ENCODE measurements at places on chromosomes 4 and X.

GRCh38 chr4:12724510-12724909 lies 759.6 kb downstream of the RAB28 start:
- no peak for DNase-seq

DNA sequence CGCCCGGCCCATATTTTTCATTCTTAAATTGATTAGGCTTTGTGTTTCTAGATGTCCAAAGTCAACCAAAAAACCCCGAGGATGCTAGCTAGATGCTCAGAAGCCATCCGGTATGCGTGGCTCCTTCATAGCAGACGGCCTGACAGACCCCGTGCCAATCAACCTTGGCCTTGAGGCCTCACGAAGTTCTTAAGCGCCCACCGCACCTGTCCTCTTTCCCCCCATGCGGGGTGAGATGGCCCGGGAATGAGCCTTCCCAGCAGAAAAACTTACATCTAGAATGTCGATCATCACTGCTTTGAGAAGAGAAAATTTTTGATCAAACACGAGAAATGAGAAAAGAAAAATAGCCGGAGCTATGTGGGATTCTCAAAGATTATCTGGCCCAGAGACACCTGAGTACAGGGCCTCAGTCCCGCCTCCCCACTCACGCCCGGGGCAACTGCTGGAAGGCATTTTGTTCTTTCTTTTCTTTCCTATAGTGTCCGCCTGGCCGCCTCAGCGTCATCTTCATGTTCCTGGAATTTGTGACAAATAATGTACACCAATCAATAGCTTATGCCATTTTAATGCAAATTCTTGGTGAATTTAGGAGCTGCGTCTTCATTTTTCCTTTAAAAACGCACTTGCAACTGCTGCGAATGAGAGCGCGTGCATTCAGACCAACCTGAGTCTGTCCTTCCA lies 1.6 kb upstream of the NAT8L start:
- no peak for DNase-seq

DNA sequence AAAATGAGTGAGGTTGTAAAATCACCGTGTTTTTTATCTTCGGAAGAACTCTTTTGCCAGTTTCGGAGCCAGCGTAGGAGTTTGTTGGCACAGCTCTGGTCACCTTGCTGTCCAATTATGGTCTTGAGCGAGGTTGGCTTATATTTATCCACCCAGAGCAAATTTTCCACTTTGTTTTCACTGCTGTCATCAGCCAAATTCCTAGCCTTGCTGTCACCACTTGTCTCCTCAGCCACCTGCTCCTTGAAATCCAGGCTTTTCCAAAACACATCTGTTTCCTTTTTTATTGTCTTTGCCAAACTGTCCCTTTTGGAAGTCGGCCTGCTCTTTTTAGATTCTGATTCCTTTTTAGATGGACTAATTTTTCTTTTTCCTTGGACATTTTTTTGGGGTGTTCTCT lies 57.6 kb downstream of the RFC1 start:
- DNase-seq, result no peak

DNA sequence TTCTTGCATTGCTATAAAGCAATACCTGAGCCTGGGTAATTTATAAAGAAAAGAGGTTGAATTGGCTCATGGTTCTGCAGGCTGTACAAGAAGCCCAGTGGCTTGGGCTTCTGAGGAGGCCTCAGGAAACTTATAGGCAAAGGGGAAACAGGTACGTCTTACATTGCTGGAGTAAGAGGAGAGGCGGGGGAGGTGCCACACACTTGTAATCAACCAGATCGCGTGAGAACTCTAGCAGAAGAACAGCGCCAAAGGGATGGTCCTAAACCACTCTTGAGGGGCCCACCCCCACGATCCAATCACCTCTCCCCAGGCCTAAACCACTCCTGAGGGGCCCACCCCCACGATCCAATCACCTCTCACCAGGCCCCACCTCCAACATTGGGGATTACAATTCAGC lies 50.6 kb upstream of the SHOX start:
- DNase-seq, result no peak

- no peak for DNase-seq
These were observed 186.4 kb upstream of the NDST3 start for GRCh38 chr4:117847849-117848248.

DNA sequence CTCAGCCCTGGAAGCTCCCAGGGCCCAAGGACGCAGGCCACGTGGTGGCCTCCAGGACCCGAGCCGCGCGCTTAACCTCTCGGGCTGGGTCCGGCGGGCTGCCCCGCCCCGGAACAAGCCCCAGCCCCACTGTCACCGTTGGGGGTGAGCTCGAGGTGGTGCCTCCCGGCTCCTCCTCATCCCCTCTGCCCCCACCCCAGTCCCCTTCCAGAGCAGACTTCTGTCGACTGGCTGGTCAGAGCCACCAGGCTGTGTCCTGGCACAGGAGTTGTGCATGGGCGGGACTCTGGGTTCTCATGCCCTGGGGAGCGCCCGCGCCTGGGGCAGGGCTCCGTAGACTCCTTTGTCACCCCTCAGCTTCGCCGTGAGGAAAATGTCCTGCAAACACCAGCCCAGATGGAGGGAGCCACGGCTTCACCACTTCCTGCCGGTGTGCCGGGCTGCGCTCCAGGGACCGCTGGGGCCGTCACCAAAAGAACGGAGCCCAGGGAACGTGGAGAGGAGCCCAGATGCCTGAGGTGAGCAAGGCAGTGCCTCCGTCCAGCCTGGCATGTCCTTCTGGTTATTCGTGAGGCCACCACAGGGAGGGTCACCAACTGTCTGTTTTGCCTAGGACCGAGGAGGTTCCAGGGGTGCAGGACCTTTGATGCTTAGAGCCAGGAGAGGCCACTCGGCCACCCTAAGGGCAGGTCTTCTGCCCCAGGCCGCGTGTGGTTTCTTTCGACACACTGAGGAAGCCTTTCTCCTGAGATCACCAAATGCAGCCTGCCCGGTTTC lies 7.1 kb upstream of the RGS12 start:
- DNase-seq, result no peak

DNA sequence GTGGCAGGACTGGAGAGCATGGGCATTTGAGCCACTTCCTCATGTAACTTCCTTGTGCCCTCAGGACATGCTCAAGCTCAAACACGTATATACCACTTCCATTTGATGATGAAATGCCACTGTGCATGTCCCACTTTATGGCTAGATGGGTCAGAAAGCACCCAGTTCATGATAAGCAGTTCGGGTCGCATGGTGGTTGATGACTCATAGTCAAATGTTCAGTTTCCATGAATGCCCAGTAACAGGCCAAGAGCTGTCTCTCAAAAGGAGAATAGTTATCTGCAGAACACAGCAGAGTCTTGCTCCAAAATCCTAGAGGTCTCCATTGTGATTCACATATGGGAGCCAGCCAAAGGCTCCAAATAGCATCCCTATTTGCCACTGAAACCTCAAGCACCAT lies 48.9 kb upstream of the SPIN3 start:
- DNase-seq, result no peak

DNA sequence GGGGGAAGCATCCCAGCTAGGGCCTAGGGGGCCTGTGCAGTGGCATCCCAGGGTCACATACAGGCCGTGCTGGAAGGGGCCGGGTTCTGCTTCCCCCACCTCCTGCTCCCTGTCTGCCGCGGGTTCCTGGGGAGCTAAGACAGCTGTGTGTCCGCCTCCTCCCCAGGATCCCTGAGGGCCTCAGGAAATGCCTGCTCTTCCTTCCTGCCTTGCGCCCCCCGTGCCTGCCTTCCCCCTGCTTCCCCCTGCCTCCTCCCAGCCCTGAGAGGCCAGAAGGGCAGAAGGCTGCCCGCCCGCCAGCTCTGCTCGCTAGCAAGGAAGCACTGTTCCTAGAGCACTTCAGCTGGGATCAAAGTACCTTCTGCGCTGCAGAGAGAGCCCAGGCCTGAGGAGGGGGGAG lies 2.9 kb upstream of the BGN start:
- no peak for DNase-seq

GRCh38 chrX:152878976-152879755 lies 18.7 kb upstream of the ZNF185 start:
- no peak for DNase-seq

DNA sequence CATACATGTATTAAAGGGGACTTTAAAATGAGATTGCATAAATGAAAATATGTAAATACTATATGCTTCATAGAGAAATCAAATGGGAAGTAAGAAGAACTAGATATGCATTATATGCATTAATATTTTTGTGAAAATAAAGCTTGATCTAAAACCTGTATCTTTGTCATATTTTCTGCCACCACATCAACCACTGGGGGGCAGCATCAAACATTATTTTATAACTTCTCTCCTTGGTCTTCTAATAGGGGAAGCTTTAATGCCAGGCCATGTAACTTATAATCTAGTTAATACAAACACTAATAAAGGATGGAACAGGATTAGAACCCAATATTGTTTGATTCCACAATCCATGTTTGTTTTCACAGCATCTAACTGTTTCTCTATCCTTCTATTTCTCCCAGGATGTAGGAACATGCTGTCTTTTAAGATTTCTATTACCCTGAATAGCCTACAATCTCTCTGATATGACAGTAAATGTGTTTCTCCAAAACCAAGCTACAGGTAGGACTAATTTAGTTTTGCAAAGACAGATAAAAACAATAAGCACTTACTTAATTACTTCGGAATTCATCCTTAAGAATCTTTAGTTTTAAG lies 10.0 kb downstream of the QRFPR start:
- DNase-seq, result no peak

DNA sequence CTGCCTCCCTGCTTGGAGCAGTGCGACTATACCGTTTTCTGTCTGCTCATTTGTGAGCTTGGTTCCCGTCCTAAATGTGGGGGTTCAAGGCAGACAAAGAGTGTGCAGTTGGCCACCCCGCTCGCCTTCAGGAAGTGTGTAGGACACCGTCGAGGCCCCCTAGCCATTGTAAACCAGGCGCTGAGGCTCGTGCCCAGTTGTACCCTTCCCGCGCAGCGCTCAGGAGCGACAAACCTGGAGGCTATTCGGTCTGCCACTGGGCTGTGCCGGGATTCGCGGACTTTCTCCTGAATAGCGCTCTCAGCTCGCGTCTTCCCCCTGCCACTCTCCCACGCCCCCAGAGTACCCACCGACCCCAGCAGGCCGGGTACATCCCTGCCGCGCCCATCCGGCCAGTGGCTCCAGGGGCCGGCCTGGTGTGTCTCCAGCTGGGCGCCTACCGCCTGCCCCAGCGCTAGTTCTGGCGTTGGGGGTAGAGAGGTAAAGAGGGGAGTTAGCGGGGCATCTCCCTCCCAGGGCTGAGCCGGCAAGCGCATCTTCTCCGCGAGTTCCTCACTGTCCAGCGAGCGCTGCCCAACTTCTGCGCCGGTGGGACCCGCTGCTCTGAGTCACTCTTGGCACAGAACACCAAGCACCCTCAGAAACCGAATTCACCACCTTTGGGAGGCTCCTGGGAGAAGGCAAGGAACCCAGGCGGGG lies 880 bp upstream of the LONRF3 start:
- no peak for DNase-seq

- DNase-seq, result no peak
These were observed 983.7 kb downstream of the RAB28 start for GRCh38 chr4:12500409-12500808.

GRCh38 chr4:39096847-39097246 lies 34.8 kb downstream of the KLHL5 start:
- DNase-seq, result no peak
